Mesothelial cell of epicardium (in vitro differentiated cells): ENCODE measurements at places on chromosomes 7 and 10. TPM values are rescaled to one million over a fixed set of nuclear protein-coding genes. Genes with fewer than 3 reads are reported as not detected.

DNA sequence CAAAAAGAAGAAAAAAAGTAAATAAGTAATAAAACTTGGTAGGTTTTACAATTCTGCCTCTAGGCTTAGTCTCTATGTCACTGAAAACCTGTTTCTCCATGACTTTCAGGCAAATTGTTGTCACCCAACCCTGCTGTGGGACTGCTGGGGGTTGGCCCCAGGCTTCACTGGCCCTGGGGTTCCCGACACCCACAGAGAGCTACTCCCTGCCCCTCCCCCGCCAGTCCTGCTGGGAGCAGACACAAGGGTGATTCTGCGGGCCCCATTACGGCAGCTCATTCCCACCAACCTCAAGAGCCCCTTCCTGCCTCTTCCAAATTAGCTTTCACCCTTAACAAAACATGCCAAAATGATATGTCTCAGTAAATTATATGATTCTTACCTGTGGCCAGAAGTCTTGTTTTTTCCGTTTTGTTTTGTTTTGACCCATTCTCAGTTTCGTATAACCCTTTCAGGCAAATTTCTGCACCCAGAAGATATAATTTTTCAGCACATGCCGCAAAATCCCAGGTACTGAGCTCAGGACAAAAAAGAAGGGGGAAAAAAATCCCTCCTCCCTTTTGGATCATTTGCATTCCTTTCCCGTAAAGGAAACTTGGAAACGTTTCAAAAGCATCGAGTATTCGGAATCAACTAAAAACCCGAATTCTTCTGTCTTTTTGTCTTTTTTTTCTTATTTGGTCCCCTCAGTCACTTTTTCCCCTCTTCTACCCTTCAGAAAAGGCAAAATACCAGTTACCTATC, 27.8 kb downstream of the CHST15 start:
- DNase-seq: no peak

GRCh38 chr10:11341283-11341960, 270.0 kb downstream of the USP6NL start:
- no peak for DNase-seq

DNA sequence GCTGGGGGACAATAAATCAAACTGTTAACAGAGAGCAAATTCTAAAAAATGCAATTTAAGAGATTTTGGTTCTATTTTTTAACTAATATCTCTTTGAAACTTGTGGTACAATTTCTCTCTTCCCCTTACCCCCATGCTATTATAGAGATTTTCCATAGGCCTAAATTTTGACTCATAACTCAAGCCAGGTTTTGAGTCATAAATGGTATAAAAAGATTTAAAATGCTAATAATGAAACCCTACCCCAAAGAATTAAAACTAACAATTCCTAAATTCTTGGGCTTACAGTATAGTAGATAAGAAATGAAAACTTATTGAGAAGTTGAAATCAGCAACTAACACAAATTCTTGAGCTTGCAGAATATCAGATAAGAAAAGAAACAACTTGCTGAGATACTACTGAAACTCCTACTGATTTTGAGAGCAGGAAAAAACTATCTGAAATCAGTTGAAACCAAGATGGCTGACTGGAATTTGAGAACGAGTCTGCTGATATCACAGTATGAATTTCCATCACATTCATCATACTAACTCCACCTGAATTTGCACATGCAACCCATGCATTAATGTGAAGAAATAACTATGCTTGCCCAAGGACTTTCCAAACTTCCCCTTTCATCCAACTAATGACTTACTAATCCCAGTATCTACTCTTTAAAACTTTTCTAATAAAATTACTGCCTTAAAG, 36.3 kb downstream of the POT1 start:
- no peak for DNase-seq

GHRHR gene
- total RNA-seq: 1.6 TPM in 1 of 3 replicates, not detected in the others
